Frontal cortex (tissue), 4 donors: ENCODE measurements at places on chromosomes 3 and 15. TPM values are rescaled to one million over a fixed set of nuclear protein-coding genes. Genes with fewer than 3 reads are reported as not detected.

Gene ABHD17C
- total RNA-seq: 12.6 TPM

Gene ALDH1A3
- 3.3 TPM for total RNA-seq

Gene CHRNA7
- total RNA-seq: 4.5 TPM

Gene ZNF620
- 13.9 TPM for total RNA-seq

Gene FGF12
- 136 TPM for total RNA-seq

Gene TNIK
- total RNA-seq: 75.4 TPM

Gene CXCR6
- total RNA-seq: not detected

Gene STAB1
- total RNA-seq: 13.9 TPM

Gene PCSK6
- 18.3 TPM for total RNA-seq

Gene MEIS2
- 380 TPM for total RNA-seq

Gene JMJD7
- total RNA-seq: 0.82 TPM

Gene RBP2
- total RNA-seq: not detected

Gene SPSB4
- 4.1 TPM for total RNA-seq

Gene AHSG
- total RNA-seq: not detected
